Epithelial cell of alveolus of lung (primary cell): ENCODE measurements at places on chromosomes 5 and 9. TPM values are rescaled to one million over a fixed set of nuclear protein-coding genes. Genes with fewer than 3 reads are reported as not detected.

Gene ROR2
- total RNA-seq, result 16.3 and 79.0 TPM in 2 replicates

Gene OR1J2
- total RNA-seq, result not detected in 2 replicates

Gene CENPK
- total RNA-seq, result 9.6 and 29.1 TPM in 2 replicates

Gene HAPLN1
- 0.16 and 9.4 TPM in 2 replicates for total RNA-seq

Gene CDO1
- 7.1 and 13.0 TPM in 2 replicates for total RNA-seq

Gene EGFLAM
- total RNA-seq, result 0.56 and 3.4 TPM in 2 replicates

Gene SCGB3A2
- total RNA-seq, result not detected in 2 replicates

Gene DBH
- total RNA-seq, result not detected in 2 replicates

Gene ADRA1B
- total RNA-seq, result 1.1 and 2.2 TPM in 2 replicates

Gene FCN2
- total RNA-seq, result not detected in 2 replicates

Gene CCL28
- 0.65 and 1.0 TPM in 2 replicates for total RNA-seq

Gene FBN2
- total RNA-seq, result 27.3 and 95.8 TPM in 2 replicates

Gene NDST1
- total RNA-seq, result 76.7 and 92.8 TPM in 2 replicates

Gene ZNF622
- 31.3 and 35.0 TPM in 2 replicates for total RNA-seq

Gene GFI1B
- not detected in 2 replicates for total RNA-seq

Gene ARL15
- 10.7 and 17.5 TPM in 2 replicates for total RNA-seq

Gene FAM221B
- total RNA-seq, result not detected in 2 replicates

Gene CCDC183
- total RNA-seq, result 1.1 TPM in 1 of 2 replicates, not detected in the other

Gene CDX1
- 0.78 TPM in 1 of 2 replicates, not detected in the other for total RNA-seq

Gene SHOC1
- not detected in 2 replicates for total RNA-seq

Gene MLLT3
- 13.3 and 29.1 TPM in 2 replicates for total RNA-seq

Gene PTGES
- total RNA-seq, result 47.7 and 56.1 TPM in 2 replicates
